Nasal cavity respiratory epithelium epithelial cell of viscerocranial mucosa (primary cell): ENCODE measurements at places on chromosomes 5 and 9. TPM values are rescaled to one million over a fixed set of nuclear protein-coding genes. Genes with fewer than 3 reads are reported as not detected.

CRHBP gene
- total RNA-seq, result not detected in 2 replicates

TSLP gene
- total RNA-seq, result 1.2 and 1.4 TPM in 2 replicates

OTP gene
- total RNA-seq, result not detected in 2 replicates

DAB2 gene
- 0.34 and 10.2 TPM in 2 replicates for total RNA-seq

C5orf52 gene
- not detected in 2 replicates for total RNA-seq

CLIC3 gene
- total RNA-seq, result 4.4 and 6.7 TPM in 2 replicates

DAB2IP gene
- total RNA-seq, result 10.3 and 41.1 TPM in 2 replicates

MRPL50 gene
- 16.7 and 17.2 TPM in 2 replicates for total RNA-seq

MARCOL gene
- total RNA-seq, result not detected in 2 replicates

SNCB gene
- total RNA-seq, result 0.34 TPM in 1 of 2 replicates, not detected in the other

ANP32B gene
- total RNA-seq, result 13.0 and 29.1 TPM in 2 replicates
